Stimulated activated CD8-positive, alpha-beta memory T cell treated with anti-CD3 and anti-CD28 coated beads, Interleukin-7, amount 100 ng/mL, for 4 hours (primary cell): ENCODE measurements at places on chromosomes 16 and 17.

- no peak for DNase-seq
Observed at GRCh38 chr16:59305850-59306249, 571.7 kb upstream of the GOT2 start.

- DNase-seq: no peak
Observed at GRCh38 chr17:79878329-79878947, 39.2 kb upstream of the CBX4 start.

- DNase-seq: no peak
Observed at GRCh38 chr16:75264999-75265910, 13.8 kb upstream of the BCAR1 start.

DNA sequence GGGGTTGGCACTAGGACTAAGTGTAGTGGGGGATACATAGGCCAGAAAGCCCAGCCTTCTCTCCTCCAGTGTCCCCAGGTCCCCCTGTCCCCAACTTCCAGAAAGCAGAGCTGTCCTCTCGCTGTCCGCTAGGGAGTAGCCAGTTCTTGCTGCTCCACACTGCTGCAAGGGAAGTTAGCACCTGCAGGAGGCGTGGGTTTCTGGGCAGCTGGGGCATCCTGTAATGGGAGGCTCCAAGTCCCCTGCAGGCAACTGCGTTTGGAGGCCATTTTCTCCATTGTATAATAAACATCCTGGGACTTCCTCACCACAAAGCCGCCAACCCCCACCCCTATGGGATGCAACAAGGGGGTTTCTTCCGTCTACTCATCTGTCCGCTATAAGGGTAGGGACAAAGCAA lies 1.7 kb downstream of the RPRML start:
- no peak for DNase-seq
